NCI-H1436 (cell line): ENCODE measurements at places on chromosomes 2 and 18.

GRCh38 chr2:16382451-16382850, 283.2 kb downstream of the CYRIA start:
- DNase-seq = no peak

- DNase-seq = no peak
Observed at GRCh38 chr2:36565712-36566111, 32.3 kb downstream of the FEZ2 start.

DNA sequence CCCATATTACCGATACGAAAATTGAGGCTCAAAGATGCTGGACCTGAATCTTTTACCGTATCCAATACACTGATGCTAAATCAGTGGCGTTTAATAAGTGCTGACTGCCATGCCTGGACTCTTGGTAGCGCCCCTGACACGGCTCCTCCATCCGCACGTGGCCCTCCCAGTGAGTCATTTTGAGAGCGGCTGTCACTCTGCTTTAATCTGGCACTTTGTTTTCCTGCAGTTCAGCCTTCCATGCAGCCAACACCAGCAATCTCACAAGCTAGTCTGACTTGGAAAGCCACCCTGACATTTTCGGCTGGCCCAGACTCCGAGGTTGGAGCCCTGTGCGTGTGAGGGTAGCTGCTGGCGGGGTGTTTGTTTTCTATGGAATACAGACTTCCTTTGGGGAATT, 155.1 kb upstream of the LMAN1 start:
- DNase-seq = no peak

DNA sequence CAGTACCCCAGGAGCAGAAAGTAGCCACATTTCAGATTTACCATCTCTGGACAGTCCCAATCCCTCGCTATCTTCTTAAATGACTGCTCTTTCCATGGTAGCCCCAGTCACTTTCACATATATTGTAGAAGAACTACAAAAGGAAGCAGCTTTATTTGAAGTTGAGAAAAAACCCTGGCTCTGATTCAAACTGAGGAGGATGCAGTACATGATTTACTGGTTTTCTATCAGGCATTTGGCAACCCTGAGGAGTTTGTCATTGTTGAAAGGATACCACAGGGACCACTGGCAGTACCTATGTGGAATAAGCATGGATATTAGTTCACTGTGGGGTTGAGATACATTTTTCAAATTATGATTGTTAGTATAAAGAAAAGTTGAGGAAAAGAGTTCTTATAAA, 640.9 kb upstream of the SETBP1 start:
- no peak for DNase-seq

DNA sequence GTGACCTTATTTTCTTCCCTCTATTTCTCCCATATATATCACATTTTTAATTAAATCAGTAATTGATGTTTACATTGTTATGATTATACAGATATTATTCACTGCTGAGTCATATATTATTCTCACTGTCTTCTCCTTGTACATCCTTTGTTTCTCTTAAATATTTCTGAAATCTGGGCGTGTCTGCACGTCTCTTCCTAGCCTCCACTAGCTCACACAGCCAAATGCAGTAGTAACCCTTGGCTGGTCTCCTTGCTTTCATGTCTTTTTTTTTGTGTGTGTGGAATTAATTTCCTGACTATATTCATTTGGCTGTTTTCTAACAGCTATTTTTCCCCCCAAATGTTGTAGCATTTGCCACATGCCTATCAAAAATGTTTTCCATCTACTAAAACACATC, 15.8 kb downstream of the CCNYL1 start:
- DNase-seq = no peak

DNA sequence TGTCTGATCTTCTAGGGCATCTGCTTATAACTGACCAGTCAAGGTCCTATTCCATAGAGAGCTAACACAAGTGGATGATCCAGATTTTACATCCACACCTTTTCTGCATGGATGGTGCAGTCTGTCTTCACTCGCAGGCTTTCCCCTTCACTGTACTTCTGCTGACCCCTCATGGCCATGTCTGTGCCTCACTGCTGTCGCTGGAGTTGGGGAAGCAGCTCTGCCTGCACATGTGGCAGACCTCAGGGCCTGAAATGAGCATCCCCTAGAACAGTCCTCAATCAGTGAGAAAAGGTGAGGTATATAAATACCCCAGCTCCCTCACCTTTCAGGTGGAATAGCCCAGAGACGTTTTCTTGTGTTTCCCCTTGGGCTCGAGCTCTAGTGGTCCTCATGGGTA, 233.8 kb downstream of the ANKRD36B start:
- no peak for DNase-seq

- DNase-seq = no peak
Observed at GRCh38 chr18:14935210-14935609, 187.2 kb downstream of the ANKRD30B start.

- no peak for DNase-seq
Observed at GRCh38 chr2:99425022-99425421, 64.8 kb downstream of the REV1 start.

GRCh38 chr2:29562319-29562718, 359.1 kb downstream of the ALK start:
- DNase-seq = no peak

GRCh38 chr2:207082619-207083018, 83.1 kb downstream of the KLF7 start:
- DNase-seq = no peak

GRCh38 chr2:191710411-191710900, 32.5 kb downstream of the NABP1 start:
- no peak for DNase-seq

DNA sequence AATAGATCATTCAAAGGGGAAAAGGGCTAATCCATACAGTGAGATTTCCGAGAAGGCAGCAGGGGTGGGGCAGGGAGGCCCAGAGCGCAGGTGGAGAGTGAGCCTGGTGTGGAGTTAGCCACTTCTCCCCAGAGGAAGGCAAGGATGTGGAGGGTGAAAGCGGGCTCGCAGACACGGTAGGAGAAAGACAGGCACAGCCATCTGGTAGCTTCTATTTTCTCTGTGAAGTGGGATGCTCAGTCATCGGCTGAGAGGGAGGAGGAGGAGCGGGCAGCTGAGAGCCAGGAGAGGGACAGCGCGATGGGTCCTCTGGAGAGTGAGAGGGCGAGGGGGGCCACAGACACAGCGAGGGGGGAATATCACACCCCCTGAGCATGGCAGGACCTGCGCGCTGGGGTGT, 153.3 kb upstream of the NDUFV2 start:
- DNase-seq = peak; percentile 32

- no peak for DNase-seq
Observed at GRCh38 chr2:9565436-9566153, 10.0 kb upstream of the ADAM17 start.

DNA sequence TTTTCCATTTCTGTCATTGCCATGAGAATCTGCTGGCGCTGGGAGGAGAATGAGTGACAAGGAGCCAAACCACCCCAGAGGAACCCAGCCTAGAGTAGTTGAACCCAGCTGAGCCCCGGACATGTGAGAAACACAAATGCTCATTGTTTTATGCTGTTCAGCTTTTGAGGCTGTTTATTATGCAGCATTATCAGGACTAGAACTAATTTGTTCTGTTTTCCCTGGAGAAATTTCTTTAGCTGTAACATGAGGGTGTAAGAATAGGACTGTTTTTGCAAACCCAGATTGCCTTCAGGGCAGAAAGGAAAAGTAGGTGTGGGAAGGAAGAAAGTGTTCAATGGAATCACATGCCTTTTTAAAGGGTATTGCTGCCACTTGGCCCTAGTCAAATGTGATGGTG, 28.5 kb upstream of the DOCK10 start:
- DNase-seq = no peak

DNA sequence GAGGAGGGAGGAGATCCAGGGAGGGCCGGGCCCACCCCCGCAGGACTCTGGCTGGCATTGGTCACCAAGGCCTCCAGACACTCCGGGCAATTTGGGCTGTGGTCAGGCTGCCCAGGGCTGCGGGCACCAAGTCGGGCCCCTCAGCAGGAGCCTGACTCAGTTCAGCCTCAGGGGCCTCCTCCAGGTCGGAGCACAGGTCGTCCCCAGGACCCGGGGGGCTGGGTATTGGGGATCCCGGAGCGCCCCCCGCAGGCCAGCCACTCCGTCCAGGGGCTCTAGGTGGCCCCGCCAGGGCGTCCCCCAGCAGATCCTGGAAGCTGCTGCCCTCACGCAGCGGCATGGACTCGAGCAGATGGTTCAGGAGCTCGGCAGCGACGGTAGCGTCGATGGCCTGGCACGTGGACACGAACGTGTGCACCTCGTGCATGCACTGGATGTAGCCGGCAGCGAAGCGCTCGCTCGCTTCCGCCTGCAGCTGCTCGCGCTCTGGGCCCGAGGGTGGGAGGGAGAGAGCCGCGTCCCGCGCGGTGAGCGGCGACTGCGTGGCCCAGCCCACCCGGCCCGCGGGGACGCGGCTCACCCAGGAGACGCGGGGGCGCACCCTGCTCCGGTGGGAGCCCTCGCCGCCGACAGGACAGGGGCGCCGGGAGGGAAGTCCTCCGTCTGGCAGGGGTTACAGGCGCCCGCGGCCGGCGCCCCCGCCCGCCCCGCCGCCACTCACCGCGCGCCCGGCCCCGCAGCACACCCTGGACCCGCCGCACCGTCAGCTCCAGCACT, 884 bp downstream of the HES6 start:
- DNase-seq = peak; percentile 20

GRCh38 chr2:144507441-144508171, 12.3 kb downstream of the ZEB2 start:
- no peak for DNase-seq

- no peak for DNase-seq
Observed at GRCh38 chr2:182610231-182610630, 105.8 kb upstream of the DNAJC10 start.

DNA sequence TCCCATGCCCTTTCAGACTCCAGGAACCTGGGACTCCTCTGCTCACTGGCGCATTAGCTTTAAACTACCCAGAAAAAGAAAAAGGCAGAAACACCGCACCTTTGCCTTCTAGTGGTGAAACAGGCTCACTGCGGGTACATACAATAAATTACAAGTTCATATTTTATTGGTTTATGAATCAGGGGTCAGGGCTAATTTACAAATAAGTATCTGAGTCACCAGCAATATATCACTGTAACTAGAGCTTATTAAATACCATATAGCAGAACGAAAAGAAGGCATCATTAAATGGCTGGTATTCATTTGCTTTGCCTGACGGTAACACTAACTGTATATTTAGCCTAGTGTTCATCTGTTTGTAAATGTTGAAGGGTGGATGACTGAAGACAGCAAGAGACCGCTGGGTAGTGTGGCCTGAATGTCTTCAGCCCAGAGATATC, 26.9 kb upstream of the DTNB start:
- peak; percentile 46 for DNase-seq

- no peak for DNase-seq
Observed at GRCh38 chr18:62564044-62564443, 41.2 kb downstream of the ZCCHC2 start.

DNA sequence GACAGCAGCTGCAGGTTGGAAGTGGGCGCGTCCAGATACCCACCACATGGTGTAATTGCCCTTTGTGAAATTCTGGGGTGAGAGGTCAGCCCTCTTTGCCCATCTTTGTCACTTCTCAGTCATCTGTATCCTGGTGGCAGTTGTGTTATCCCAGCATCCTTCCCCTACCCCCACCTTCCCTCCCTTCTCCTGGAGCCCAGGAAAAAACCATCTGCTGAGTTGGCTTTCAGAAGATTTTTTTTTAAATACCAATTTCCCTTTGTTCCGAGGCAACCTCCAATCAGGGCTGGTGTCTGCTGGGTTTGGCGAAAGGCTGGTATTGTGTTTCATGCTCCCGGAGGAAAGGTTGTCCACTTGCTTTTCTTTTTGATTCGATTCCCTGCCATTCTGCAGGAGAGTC, 35.2 kb downstream of the SETBP1 start:
- no peak for DNase-seq

- no peak for DNase-seq
Observed at GRCh38 chr18:62578980-62579511, 56.2 kb downstream of the ZCCHC2 start.

DNA sequence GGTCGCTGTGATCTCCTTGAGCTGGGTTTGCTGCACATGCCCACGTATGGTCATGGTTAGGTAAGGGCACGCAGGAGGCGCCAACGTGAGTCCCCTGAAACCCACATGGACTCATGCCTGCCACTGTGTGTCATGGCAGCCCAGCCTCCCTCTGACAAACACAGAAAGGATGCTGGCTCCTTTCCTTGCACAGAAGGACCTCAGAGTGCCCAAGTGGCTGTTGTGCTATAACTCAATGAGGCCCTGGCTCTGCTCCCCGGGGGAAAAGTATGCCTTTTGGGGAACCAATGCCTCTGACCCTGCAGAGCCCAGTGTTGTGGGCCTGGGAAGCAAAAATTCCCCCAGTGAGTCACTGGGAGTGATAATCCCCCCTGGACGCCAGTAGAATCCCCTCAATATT, 233.9 kb downstream of the VAPA start:
- DNase-seq = no peak

GRCh38 chr2:64040161-64040560, 20.9 kb upstream of the VPS54 start:
- DNase-seq = no peak

GRCh38 chr2:74516650-74517049, 2.4 kb downstream of the TLX2 start:
- DNase-seq = no peak

DNA sequence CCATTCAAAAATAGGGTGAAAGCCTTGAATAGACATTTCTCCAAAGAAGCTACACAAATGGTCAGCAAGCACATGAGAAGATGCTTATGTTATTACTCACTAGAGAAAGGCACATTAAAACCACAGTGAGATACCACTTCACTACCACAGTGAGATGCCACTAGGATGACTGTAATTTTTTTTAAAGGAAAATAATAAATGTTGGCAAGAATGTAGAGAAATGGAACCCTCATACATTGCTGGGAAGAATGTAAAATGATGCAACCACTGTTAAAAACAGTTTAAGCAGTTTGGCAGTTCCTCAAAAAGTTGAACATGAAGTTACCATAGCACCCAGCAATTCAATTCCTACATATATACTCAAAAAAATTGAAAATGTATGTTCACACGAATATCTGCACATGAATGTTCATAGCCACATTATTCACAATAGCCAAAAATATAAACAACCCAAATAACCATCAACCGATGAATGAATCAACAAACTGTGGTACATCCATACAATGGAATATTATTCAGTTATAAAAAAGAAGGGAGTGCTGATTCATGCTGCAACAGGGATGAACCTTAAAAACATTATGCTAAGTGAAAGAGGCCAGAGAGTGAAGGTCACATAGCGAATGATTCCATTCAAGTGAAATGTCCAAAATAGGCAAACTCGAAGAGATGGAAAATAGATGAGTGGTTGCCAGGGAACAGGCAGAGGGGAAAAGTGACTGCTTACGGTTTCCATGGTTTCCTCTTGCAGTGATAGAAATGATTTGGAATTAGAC, 156.2 kb upstream of the NDUFV2 start:
- no peak for DNase-seq

- DNase-seq = peak; percentile 48
Observed at GRCh38 chr2:162123806-162124758, 28.0 kb downstream of the GCG start.

- DNase-seq = no peak
Observed at GRCh38 chr2:61218817-61219170, 56.8 kb downstream of the C2orf74 start.
